IMR-90 (cell line): ENCODE measurements at places on chromosomes 11 and 22. TPM values are rescaled to one million over a fixed set of nuclear protein-coding genes. Genes with fewer than 3 reads are reported as not detected.

TMEM86A gene
- total RNA-seq = 0.28 and 0.36 TPM in 2 replicates

PARVA gene
- total RNA-seq = 65.2 and 65.8 TPM in 2 replicates

TYR gene
- total RNA-seq = not detected in 2 replicates

GRCh38 chr11:66546368-66546965, at the start of gene ACTN3:
Gene ACTN3, plus strand, starts transcription at chr11:66546903. Its CDS starts 35 bp downstream, at chr11:66546938.
- no peak for DNase-seq

- peak; percentile 98 for DNase-seq
These were observed 872 bp downstream of the TMA7B start for GRCh38 chr22:39960791-39961746.

- DNase-seq = peak; percentile 95
These were observed 49.1 kb upstream of the A4GALT start for GRCh38 chr22:42769574-42770447.

DNA sequence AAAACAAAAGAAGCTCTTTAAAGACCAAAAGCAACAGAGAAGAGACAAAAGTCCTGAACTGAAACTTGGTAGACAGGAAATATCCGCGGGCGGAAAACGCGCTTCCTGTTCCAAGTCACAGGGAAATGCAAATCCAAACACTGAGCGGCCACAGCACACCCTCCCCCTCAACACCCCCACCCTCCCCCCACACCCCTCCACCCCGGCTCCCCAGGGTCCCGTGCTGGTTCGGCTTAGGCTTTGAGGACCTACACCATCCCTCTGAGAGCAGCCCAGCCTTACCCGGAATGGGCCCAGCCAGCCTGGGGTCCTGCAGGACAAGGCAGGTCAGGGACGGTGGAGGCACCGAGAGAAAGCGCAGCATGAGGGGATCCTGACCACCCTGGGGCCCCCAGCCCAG, 160.4 kb downstream of the BRD1 start:
- no peak for DNase-seq

- DNase-seq = no peak
These were observed 22.7 kb upstream of the IL17REL start for GRCh38 chr22:50035131-50035881.

DNA sequence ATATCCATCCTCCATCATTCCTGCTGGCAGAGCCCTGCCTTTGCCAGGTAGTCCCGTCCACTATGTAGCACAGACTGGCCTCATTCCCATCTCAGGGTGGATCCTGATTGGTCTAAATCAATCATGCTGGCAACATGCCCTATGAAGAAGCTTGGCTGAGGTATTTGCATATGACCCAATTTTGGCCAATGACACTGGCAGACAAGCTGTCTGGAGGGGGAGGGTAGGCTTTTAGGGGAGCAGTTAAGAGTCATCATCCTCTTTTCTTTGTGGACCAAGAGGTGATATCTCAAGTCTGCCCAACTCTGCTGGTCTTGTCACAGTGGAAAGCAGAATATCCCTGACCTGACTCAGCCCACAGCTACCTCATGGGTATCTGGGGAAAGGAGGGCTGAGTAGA, 5.1 kb downstream of the CCDC89 start:
- DNase-seq = no peak

DNA sequence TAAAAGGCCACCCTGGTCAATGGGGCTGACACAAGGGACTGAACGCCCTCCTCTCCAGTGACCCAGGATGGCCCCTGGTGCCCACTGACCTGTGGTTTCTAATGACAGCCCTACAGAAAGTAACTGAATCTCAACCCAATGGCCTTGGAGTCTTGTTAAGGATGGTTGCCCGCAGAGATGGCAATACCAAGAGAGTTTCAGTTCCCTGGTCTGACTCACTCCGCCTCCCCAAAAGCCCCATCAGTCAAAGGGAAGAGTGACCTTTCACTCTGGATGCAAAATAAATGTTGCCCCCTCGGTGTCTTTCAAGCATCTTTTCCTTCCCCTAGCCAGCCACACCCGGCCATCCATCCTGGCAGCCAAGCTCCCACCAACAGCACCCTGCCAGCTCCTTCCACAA, 57.7 kb upstream of the ISX start:
- no peak for DNase-seq

GRCh38 chr11:122604621-122605020, 50.9 kb upstream of the UBASH3B start:
- DNase-seq = no peak
